ENCODE measurements at places on chromosomes 5 and 9.

GRCh38 chr9:5841771-5842573 lies 9.1 kb upstream of the ERMP1 start:
- no peaks in the 10 kb centered on the region for H3K27me3 ChIP-seq
- no peak overlapping the region for H3K4me3 ChIP-seq
- no peaks in the 10 kb centered on the region for H3K36me3 ChIP-seq
- DNase-seq, result no peak
- H3K4me1 ChIP-seq, result no peaks in the 10 kb centered on the region
- H3K27ac ChIP-seq, result no peak overlapping the region

GRCh38 chr9:27372615-27373014 lies 75.7 kb upstream of the EQTN start:
- no peaks in the 10 kb centered on the region for H3K27me3 ChIP-seq
- H3K4me1 ChIP-seq, result peaks cover 13% of the 10 kb centered on the region
- H3K36me3 ChIP-seq, result no peaks in the 10 kb centered on the region
- DNase-seq, result no peak
- no peak overlapping the region for H3K27ac ChIP-seq

DNA sequence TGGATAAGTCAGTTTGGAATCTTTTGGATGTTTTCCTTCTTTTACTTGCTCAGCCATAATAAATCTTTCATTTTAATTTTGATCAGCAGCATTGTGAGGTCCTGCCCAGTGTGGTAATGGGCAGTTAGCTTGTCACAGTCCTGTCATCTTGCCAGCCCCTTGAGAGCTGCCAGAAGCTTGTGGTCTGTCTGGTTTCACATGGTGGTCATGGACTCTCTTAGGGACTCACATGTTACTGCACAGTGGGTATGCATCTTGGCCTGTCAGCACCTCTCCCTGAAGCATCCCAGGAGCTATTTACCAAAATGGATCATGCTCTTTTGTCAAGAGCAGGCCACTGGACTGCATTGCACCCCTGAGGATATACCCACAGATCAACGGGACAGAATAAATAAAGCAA lies 60.3 kb downstream of the DAPK1 start:
- H3K4me3 ChIP-seq, result no peak overlapping the region
- no peak overlapping the region for H3K27ac ChIP-seq
- no peaks in the 10 kb centered on the region for H3K36me3 ChIP-seq

- H3K36me3 ChIP-seq, result no peaks in the 10 kb centered on the region
- H3K27me3 ChIP-seq, result no peaks in the 10 kb centered on the region
- no peak overlapping the region for H3K27ac ChIP-seq
- no peak for DNase-seq
- H3K4me1 ChIP-seq, result no peaks in the 10 kb centered on the region
Observed at GRCh38 chr9:6829027-6829426, 71.3 kb downstream of the KDM4C start.

DNA sequence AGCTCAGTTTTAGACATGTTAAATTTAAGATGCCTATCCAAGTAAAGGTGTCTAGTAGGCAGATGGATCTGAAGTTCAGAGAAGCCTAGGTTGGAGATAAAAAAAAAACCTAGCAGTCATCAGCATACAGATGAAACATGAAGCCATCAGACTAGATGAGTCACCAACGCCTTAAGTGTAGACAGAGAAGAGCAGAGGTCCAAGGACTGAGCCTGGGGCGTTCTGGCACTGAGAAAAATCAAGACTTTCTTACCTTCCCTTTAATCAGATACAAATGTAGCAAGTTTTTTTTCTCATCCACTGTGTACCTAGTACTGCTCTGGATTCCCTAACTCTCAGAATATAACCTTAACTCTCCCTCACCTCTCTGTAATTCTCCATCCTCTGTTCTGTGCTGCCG lies 97.3 kb downstream of the SIL1 start:
- no peaks in the 10 kb centered on the region for H3K27me3 ChIP-seq
- DNase-seq, result no peak
- H3K36me3 ChIP-seq, result no peaks in the 10 kb centered on the region

DNA sequence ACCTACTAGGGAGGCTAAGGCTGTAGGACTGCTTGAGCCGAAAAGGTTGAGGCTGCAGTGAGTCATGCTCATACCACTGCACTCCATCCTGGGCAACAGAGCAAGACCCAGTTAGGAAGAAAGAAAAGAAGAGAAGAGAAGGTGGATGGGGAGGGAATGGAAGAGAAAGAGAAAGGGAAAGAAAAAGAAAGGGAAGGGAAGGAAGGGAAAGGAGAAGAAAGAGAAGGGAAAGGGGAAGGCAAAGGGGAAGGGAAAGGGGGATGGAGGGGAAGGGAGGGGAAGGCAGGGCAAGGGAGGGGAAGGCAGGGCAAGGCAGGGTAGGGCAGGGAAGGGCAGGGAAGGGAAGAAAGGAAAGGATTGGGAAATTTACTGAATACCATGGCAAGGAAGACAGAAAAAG lies 157.0 kb downstream of the ACTL7B start:
- H3K36me3 ChIP-seq, result no peaks in the 10 kb centered on the region
- no peak overlapping the region for H3K27ac ChIP-seq
- H3K27me3 ChIP-seq, result no peaks in the 10 kb centered on the region
- no peak for DNase-seq
- no peak overlapping the region for H3K4me3 ChIP-seq

DNA sequence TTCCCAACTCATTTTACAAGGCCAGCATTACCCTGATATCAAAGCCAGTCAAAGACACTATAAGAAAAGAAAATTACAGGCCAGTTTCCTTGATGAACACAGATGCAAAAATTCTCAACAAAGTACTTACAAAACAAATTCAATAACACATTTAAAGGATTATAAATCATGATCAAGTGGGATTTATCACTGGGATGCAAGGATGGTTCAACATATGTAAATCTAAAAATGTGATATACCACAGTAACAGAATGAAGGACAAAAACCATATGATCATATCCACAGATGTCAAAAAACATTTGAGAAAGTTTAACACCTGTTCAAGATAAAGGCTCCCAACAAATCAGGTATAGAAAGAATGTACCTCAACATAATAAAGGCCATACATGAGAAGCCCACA lies 130.6 kb downstream of the NDUFS4 start:
- H3K27ac ChIP-seq, result no peak overlapping the region
- DNase-seq, result no peak
- H3K4me1 ChIP-seq, result no peaks in the 10 kb centered on the region
- H3K27me3 ChIP-seq, result no peaks in the 10 kb centered on the region
- H3K36me3 ChIP-seq, result no peaks in the 10 kb centered on the region

DNA sequence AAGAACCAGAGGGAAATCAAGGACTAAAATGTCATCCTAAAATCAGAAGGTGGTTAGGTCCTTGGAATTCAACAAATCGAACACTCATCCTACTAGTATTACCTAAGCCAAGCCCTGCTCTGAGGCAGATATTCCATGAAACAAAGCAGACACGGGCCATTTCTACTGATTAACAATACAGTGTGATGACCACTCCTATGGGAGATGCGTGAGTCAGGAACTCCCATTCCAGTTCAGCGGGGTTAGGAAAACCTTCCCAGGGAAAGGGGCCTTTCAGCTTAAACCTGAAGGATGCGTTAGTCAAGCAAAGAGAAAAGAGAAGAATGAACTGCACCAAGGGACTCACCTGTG lies 117.8 kb upstream of the LHFPL2 start:
- no peaks in the 10 kb centered on the region for H3K36me3 ChIP-seq
- H3K27me3 ChIP-seq, result no peaks in the 10 kb centered on the region
- DNase-seq, result no peak
- no peak overlapping the region for H3K4me3 ChIP-seq
- no peaks in the 10 kb centered on the region for H3K4me1 ChIP-seq
- H3K27ac ChIP-seq, result no peak overlapping the region

DNA sequence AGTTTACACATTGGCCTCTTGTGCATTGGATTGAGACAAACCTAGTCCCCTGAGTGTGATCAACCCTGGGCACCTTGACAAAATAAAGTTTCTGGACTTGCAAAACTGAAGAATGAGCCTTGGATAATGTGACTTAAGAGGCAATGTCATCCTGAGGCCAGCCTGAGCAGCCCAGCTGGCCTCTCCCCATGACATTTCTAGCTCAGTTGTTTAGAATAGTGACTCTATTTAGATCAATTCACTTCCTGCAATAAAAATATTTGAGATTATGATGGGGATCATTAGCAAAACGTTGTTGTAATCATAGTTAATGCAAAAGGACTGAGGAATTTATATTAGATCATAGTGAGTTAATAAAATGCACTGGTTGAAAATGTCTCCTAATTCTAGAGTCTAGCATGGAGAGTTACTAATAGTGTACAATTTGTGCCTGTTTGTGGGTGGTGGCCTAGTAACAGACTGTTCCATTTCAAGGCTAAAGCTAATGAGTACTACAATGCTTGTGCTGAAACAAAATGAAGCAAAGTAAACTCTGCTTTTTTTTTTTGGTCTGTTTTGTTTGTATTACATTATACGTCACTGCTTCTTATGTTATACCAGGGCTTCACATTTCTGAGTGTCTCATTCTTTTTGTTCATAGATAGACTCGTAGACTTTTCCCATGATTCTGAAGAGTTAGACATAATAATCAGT lies 10.9 kb upstream of the RHOBTB3 start:
- H3K4me1 ChIP-seq, result peaks cover 45% of the 10 kb centered on the region
- H3K36me3 ChIP-seq, result no peaks in the 10 kb centered on the region
- no peaks in the 10 kb centered on the region for H3K27me3 ChIP-seq
- no peak overlapping the region for H3K4me3 ChIP-seq
- H3K27ac ChIP-seq, result peak overlapping the region; percentile 48

All from tibial nerve (tissue), 4 donors.